CD4-positive, alpha-beta memory T cell (primary cell): ENCODE measurements at places on chromosomes 3 and 15.

- no peaks in the 10 kb centered on the region for H3K27me3 ChIP-seq
- H3K36me3 ChIP-seq, result no peaks in the 10 kb centered on the region
- no peak overlapping the region for H3K27ac ChIP-seq
- H3K4me3 ChIP-seq, result no peak overlapping the region
Observed at GRCh38 chr3:105730801-105731354, 137.9 kb downstream of the CBLB start.

DNA sequence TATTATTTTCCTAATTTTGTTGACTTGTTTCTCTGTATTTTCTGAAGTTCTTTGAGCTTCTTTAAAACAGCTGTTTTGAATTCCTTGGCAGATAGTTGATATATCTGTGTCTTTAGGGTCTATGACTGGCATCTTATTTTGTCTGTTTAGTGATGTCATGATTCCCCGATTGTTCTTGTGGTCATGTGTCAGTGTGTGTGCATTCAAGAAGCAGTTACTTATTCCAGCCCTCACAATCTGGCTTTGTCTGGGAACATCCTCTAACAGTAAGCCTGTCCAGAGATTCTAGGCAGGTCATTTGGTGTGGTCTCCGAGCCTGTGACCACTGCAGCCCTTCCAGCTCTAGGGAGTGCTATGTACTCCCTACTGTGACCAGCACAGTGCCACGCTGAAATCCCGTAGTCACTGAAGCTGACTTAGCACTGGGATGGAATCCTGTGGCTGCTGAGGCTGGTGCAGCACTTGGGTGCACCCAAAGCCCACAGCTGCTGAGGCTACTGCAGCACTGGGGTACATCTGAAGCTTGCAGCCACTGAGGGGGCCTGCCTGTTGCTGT, 6.7 kb downstream of the LNP1 start:
- DNase-seq, result no peak
- H3K4me3 ChIP-seq, result no peak overlapping the region
- no peaks in the 10 kb centered on the region for H3K27me3 ChIP-seq
- no peak overlapping the region for H3K27ac ChIP-seq
- H3K4me1 ChIP-seq, result peaks cover 9% of the 10 kb centered on the region
- H3K36me3 ChIP-seq, result no peaks in the 10 kb centered on the region

- peak overlapping the region; percentile 84 for H3K27ac ChIP-seq
- DNase-seq, result no peak
- H3K4me1 ChIP-seq, result peaks cover 30% of the 10 kb centered on the region
- peaks cover 6% of the 10 kb centered on the region for H3K36me3 ChIP-seq
Observed at GRCh38 chr3:121835465-121835801, 424 bp downstream of the EAF2 start.

DNA sequence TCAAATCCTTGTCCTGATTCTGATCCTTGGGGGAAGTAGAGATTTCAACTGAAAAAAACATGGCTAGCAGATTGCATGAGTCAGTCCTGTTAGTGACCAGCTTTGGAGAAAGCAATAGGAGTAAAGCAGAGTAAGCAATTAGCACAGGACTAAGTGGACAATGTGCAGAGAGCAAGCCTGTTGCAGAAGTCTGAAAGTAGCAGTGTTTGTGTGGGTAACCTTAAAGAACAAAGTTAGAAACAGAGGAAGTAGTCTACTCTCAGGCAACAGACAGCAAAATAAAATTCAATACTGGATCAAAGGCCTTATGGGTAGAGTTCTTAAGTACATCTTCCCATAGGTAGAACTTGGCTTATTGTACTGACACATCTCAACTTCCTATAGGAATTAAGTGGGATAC, 916.8 kb downstream of the CADM2 start:
- DNase-seq, result no peak
- no peaks in the 10 kb centered on the region for H3K27me3 ChIP-seq
- no peaks in the 10 kb centered on the region for H3K36me3 ChIP-seq
- no peaks in the 10 kb centered on the region for H3K4me1 ChIP-seq
- H3K27ac ChIP-seq, result no peak overlapping the region
- no peak overlapping the region for H3K4me3 ChIP-seq

DNA sequence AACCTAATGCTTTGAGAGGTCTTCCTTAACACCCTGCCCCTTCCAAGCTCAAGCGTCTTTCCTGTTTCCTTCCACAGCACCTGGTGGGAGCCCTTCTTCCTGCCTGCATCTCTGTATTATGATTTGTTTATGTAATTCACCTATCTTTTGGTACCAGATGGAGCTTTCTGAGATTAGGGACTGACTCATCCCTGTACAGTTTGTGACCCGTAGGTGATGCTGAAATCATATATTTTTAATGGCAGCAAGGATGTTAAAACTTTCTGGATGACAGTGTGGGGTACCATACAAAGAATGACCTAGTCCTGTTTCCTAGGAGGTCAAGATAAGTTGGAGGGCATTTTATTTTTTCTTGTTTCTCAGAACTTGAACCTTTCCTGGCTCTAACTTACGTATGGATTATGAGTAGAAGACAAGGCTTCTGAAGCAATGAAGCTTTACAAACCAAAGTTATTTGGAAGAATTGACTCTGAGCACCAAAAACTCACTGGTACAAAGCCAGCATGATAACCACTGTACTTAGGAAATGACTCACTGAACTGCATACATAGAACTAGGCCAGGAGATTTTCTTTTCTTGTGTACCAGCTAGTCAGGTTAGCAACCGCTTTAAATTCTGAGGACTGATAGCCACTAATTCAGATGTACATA, 46.6 kb downstream of the HHLA2 start:
- no peaks in the 10 kb centered on the region for H3K4me1 ChIP-seq
- no peak for DNase-seq
- H3K36me3 ChIP-seq, result no peaks in the 10 kb centered on the region
